ENCODE measurements at places on chromosomes 7 and 10. TPM values are rescaled to one million over a fixed set of nuclear protein-coding genes. Genes with fewer than 3 reads are reported as not detected.

PIK3CG gene
- total RNA-seq, result 17.3 TPM

LIPM gene
- total RNA-seq, result not detected

SFMBT2 gene
- 2.9 TPM for total RNA-seq

GSTO2 gene
- 0.57 TPM for total RNA-seq

TMEM273 gene
- total RNA-seq, result 24.1 TPM

SLC13A1 gene
- total RNA-seq, result not detected

MGAM2 gene
- not detected for total RNA-seq

DEPP1 gene
- 421 TPM for total RNA-seq

GPR146 gene
- 29.4 TPM for total RNA-seq

OR2A1 gene
- total RNA-seq, result not detected

MACC1 gene
- not detected for total RNA-seq

SPACDR gene
- 0.48 TPM for total RNA-seq

C10orf67 gene
- total RNA-seq, result not detected

KAZALD1 gene
- total RNA-seq, result 0.57 TPM

KCNIP2 gene
- 0.96 TPM for total RNA-seq

GHRHR gene
- total RNA-seq, result not detected

SPDYE2 gene
- not detected for total RNA-seq

FXYD4 gene
- not detected for total RNA-seq

ACSL5 gene
- 26.7 TPM for total RNA-seq

ZP3 gene
- 4.2 TPM for total RNA-seq

SPDYE2B gene
- not detected for total RNA-seq

GIMAP7 gene
- total RNA-seq, result 31.6 TPM

SCART1 gene
- 1.3 TPM for total RNA-seq

SAMD9L gene
- total RNA-seq, result 7.8 TPM

SMO gene
- 5.2 TPM for total RNA-seq

All from vein endothelial cell (primary cell).